IPS DF 6.9 (cell line): ENCODE measurements at places on chromosomes 3 and 15.

GRCh38 chr15:75861750-75862402 is 18.6 kb downstream of the UBE2Q2 start:
- no peak for DNase-seq

DNA sequence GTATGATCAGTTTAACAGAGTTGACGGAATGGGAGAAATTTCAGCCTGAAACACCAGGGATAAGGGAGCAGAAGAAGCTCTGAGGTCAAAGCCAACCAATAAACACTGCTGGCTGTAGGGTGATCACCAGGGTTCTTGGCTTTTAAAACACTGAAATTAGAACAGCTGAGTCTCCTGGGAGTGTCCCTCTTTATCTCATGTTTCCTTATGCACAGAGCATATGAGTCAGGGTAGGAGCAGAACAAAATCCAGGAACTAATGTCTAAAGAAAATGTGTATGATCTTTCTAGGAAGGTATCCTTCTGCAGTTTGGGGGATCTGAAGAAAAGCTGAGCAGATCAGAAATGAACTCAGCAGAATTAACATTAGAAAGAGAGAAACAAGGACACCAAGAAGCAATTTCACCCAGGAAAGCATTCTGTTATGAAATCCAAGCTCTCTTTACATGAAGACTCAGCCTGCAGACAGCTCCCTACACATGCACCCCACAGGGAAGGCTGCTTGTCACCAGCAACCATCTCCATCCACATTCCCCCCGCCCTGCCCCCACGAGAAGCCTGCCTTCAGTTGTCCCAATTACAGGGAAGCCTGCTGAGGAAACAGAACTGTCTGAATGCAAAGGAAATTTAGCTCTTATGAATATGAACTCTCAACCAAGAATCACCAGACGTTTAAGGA is 469.7 kb downstream of the PDCD6IP start:
- DNase-seq, result no peak

DNA sequence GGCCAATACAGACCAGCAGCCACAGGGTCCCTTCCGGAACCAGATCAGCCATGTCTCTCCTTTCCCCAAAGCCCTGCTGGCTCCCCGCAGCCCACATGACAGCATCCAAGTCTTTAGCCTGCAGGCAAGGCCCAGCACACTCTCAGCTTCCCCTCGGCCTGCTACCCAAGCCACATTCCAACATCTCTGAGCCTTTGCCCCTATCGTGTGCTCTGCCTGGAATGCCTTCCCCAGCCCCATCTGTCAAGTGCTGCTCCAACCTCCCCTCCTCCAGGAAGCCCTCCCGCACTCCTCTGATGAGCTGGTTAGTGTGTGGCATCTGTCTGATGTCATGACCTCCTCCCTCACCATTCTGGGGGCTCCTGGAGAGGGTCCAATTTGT is 8.5 kb downstream of the PLXND1 start:
- DNase-seq, result no peak

DNA sequence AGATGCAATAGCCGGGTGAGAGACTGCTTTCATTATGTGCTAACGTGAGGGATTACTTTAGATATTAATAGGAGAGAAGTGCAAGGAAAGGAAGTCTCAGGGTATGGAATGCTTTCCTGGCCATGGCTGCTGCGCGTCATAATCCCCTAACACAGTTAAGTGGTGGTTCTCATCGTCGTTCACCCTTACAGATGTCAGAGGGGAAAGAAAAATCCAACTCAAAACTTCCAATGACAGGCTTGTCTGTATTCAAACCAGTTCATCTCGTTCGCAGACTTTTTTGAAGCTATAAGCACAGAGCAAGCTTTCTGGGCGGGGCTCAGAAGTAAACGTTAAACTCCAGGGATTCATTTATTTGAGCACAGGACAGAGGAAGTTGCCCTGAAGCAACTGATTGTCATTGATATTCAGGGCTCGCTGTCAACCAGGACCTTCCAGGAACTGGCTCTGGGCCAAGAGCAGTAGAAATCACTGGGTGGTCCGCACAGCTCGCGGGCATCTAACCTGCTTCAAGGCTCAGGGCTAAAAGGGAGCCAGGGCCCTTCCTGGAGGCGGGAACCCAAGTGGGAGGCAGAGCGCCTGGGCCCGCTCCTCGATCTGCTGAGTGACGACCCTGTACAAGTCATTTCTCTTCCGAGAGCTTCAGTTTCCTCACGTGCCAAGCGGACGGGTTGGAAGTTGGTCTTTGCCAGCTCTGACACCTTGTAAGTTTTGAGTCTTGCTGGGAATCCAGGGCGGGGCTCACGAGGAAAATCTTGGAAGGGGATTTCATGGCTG is 1.1 kb upstream of the LPP start:
- DNase-seq, result no peak

GRCh38 chr3:27903446-27903845 is 181.3 kb upstream of the EOMES start:
- no peak for DNase-seq

DNA sequence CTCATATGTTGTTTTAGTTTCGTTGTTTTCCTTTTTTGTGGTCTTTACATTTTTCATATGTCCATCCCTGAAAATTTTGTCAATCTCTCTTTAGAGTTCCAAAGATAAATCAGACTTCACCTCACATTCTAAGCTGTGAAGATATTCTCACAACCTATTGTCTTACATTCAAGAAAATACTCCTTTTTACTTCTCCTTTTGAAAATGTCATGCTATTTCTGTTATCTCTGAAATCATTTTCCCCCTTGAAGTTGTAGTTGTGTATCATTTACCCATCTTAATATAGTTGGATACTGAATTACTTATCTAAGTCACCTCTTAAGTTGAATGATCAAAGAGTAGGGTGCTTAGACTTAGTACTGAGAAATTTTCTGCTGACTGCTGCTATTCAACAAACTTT is 74.3 kb downstream of the DCUN1D1 start:
- no peak for DNase-seq

GRCh38 chr3:181086011-181086410 is 96.5 kb upstream of the DNAJC19 start:
- no peak for DNase-seq

DNA sequence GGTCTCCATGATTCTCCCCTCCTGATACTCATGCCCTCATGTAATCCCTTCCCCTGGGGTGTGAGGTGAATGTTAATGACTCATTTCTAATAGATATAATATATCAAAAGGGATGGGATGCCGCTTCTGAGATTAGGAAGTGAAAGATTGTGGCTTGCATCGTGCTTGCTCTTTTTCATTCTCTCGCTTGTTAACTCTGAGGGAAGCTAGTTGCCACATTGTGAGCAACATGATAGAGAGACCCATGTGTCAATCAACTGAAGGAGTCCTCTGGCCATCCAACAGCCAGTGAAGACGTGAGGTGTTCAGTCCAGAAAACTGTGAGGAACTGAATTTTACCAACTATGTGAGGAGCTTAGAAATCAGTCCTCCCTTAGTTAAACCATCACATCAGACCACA is 28.9 kb upstream of the DRD3 start:
- no peak for DNase-seq
